Fibroblast of skin of back (primary cell): ENCODE measurements at places on chromosomes 3 and 15.
A peak's percentile ranks its signal among the peaks of the same experiment; 100 is the strongest.

DNA sequence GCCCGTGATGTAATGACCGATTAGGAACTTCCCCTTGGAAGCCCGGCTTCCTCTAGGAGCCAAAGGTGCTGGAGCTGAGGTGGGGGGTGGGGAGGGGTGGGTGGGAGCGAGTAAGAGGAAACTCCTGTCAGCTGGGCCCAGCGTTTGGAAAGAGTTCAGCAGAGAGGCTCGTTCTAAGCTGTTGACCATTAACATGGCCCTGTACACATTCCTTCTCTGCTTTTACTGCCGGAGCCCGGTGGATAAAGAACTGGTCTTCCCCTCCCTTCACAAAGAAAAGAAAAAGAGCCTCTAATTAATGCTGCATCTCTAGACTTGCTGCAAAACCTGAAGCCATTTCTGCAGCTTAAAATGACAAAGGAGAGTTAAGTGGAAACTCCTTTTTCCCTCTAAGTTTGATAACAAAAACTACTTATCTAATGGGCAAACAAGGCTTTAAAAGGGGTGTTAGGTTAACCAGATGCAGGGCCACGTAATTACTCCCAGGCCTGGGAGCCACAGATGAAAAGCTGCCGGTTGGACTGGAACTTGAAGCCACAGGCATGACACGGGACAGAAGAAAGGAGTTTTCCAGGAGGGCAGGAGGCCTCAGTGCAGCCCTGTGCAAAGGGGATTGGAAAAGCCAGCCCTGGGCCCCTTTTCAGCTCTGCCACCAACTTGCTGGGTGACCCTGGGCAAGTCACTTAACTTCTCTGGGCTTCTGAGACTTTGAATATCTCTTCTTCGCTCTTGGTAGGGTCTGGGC is 71.3 kb downstream of the SMAD6 start:
- DNase-seq = no peak

GRCh38 chr3:99915906-99916432 is 98.3 kb downstream of the CMSS1 start:
- no peak for DNase-seq

- no peak for DNase-seq
These were observed 37.9 kb downstream of the TJP1 start for GRCh38 chr15:29784413-29784812.

- no peak for DNase-seq
These were observed 5.2 kb downstream of the POC1A start for GRCh38 chr3:52149021-52149420.

DNA sequence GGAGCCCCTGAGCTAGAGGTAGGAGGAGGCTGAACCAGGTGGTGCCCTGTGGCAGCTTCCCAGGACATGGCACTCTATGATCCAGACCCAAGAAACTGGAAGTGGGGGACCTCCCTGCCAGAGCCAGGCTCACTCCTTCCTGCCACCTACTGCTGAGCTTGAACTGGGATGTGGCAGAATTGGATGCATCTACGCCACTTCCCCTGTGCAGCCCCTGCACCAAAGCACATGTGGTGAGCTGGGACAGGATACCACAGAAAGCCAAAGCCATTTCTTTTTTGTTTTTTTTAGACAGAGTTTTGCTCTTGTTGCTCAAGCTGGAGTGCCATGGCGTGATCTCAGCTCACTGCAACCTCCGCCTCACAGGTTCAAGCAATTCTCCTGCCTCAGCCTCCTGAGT is 518.0 kb upstream of the PPP2R3A start:
- DNase-seq = no peak

DNA sequence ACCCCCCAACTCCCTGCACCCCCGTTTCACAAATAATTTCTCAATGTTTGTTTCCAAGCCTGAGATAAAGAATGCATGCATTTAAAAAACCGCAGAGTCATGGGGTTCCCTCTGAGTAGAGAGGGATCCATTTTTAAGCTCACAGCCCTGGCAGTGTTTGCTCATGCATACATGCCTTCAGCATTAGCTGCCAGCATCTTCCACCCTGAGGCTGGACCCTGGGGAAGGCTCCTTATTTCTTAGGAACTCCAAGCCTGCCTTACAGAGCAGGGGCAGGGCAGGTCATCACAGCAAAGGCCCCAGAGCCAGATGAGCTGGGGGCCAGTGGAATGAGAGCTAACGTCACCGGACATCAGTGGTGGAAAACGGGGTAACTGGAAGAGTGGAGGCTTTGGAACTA is 31.3 kb downstream of the TLE3 start:
- DNase-seq = peak; percentile 36
